ENCODE measurements at places on chromosomes 5 and 9.

DNA sequence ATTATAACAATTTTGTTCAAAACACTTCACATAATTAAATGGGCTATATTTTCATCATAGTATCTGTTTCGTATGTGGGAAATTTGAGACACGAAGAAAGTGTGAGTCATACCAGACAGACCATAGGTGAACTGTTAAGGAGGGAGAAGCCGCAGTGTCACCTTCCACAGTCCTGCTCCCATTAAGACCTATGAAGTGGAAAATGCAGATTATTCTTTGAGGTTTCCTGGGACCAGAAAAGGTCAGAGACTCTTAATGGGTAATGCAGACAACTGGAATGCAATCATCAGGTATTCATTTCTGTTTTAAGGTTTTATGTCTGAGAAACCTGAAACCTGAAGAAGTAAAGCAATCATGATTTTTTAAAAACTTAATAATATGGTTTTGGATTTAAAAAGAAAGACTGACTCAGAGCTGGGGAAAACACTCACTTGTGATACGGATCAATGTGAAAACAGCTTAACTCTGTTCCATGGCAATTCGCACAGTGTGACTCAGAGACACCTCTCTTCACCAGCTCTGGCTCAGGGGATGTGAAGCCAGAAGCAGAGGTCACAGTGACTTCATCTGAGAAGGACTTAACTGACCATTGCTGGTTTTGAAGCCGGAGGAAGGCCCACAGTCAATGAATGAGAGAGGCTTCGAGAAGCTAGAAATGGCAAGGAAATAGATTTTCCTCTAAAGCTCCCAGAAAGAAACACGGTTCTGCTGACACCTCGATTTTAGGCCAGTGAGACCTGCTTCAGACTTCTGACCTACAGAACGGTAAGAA is 17.2 kb upstream of the GCNT1 start:
- no peak for DNase-seq

DNA sequence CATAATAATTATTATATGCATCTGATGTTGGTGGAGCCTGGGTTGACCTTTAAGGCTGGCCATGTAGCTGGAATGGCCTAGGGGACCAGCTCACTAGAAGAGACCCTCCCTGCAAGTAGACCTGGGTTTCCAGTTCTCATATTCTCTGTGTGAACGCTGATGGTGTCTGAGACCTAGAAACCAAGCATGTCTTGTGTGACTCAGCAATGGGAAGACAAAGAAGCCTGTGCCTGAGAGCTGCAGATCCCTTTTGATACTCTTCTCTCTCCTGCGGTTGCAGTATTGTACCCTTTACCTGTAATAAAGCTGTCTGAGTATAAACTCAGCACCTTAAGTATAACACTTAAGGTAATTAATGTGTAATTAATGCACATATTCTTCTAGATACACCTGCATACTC is 22.2 kb downstream of the C9orf152 start:
- no peak for DNase-seq

GRCh38 chr9:129174102-129174723 is 3.8 kb downstream of the IER5L start:
- peak; percentile 53 for DNase-seq

DNA sequence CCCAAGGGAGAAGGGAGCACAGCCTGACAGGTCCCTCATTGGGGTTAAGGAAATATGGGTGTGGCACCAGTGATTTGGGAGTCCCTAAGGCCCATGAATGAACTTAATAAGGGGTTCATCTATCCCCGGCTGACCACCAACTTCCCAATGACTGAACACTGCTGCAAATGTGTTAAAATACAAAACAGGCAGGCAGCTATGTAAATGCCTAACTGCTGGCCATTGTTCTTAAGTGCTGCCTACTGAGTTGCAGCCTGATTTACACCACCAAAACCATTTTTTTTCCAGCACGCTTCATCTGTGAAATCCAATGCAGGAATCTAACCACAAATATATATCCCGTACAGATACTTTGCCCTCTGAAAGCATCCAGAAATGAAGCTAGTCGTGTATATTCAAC is 478.5 kb downstream of the PTPRD start:
- no peak for DNase-seq

DNA sequence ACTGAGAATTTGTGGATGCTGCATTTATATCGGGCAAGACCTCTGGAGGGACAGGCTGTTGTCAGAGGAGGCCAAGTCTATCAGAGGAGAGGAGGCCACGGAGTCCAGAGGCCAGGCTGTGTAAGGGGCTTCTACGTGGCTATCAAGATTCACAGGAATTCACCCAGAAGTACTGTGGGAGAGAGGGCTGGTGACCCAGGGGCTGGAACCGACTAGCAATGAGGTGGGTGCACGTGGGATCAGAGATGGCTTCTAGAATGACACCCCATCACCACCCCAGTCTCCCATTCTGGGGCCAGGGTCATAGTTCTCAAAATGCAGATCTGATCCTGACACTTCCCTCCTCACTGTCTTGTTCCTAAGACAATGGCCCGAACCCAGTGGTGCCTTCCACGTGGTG is 61.2 kb upstream of the PHYKPL start:
- no peak for DNase-seq

DNA sequence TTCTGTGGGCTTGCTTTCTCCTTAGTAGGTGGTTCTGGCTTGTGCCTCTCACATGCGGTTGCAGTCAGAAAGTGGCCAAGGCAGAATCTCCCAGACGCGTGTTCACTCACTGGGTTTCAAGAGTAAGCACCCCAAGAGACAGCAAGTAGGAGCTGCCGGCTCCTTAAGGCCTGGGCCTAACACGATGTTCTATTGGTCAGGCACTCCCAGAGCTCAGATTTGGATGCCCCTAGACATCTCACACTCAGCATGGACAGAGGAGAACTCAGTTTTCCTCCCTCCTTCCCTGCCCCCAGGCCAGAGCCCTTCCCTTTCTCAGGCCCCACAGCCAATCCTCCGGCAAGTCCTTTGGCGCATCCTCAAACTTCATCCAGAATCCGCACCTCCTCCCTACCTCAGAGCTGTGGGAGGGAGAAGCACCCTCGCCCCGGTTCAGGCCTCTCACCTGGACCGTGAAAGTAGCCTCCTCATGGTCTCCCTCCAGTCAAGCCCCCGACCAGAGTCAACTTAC is 6.5 kb upstream of the CARD19 start:
- no peak for DNase-seq

- DNase-seq = no peak
Measured at GRCh38 chr9:21750021-21750735, 52.3 kb upstream of the MTAP start.

GRCh38 chr5:157004893-157005551 is 42.0 kb upstream of the TIMD4 start:
- no peak for DNase-seq

- DNase-seq = no peak
Measured at GRCh38 chr5:38968665-38969064, 105.5 kb downstream of the RICTOR start.

DNA sequence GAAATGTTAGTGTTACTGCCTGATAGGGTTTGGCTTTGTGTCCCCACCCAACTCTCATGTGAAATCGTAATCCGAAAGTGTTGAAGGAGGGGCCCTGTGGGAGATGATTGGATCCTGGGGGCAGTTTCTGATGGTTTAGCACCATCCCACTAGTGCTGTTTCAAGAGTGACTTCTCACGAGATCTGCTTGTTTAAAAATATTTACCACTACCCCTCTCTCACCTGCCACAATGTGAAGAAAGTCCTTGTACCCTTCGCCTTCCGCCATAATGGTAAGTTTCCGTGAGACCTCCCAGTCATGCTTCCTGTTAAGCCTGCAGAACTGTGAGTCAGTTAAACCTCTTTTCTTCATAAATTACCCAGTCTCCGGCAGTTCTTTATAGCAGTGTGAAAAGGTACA is 2.6 kb upstream of the RFX3 start:
- DNase-seq = peak; percentile 41

DNA sequence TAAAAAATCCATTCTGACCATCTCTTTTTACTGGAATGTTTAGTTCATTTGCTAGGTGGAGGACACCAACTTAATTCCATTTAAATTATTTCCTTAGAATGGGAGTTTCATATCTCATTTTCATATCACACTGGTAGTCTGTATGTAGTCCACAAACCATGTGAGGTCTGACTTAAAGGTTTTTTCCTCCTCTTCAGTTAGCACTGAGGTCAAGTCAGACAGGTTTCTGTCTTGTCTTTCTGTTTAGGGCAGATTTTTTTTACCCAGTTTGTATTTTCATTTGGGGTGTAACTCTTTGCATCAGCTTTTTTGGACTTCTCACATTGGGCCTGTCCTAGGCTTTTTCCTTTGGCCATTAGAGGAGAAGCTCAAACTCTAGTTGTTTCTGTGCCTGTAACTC is 75.3 kb downstream of the RANBP17 start:
- no peak for DNase-seq
